Vagina (tissue), 2 donors: ENCODE measurements at places on chromosomes 2 and 18. TPM values are rescaled to one million over a fixed set of nuclear protein-coding genes. Genes with fewer than 3 reads are reported as not detected.

Gene CYP26B1
- 6.9 TPM for total RNA-seq

Gene LRATD1
- total RNA-seq = 32.7 TPM

Gene C18orf54
- 1.7 TPM for total RNA-seq

Gene SPDYA
- 5.2 TPM for total RNA-seq

Gene GKN2
- not detected for total RNA-seq

Gene DGKD
- 13.3 TPM for total RNA-seq

Gene DLGAP1
- total RNA-seq = 3.2 TPM

DNA sequence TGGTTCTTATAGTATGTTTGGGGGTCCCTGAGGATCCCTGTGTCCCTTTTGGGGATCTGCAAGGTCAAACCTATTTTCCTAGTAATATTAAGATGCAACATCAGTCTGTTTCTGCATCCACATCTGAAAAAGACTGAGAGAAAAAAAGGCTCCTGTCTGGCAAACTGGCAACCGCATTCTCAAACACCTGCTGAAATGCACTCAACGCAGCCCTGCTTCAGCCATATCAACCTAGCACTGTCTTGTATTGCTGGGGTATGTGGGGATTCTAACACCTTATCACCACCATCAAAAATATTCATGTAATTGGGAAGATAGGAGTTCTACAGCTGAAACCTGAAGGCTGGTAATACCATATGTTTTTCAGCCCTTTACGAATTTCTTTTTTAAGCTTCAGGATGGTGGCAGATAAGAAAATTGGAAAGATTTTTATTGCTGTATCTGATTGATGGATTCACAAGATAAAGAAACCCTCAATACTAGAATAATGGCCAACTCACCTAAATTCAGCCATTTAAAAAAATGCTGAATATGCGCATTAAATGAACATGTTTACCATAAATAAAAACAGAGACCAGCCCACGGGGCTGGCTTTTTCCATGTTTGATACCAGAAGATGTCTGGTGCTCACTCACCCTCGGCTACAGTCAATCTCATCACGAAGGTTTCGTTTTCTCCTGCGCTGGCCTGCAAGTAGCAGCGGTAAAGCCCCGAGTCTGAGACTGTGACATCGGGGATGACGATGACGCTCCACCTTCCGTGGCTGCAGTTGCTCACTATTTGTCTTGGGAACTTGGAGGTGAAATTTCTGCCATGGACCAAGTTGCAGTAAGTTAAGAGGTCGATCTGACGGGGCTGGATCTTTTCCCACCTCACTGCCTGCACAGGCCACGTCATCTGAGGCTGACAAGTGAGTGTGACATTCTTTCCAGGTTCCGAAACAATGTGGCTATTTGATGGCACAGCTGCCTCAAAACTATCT lies 52.3 kb downstream of the CD226 start:
- DNase-seq = no peak
- no peaks in the 10 kb centered on the region for H3K36me3 ChIP-seq
- no peak overlapping the region for H3K4me3 ChIP-seq

DNA sequence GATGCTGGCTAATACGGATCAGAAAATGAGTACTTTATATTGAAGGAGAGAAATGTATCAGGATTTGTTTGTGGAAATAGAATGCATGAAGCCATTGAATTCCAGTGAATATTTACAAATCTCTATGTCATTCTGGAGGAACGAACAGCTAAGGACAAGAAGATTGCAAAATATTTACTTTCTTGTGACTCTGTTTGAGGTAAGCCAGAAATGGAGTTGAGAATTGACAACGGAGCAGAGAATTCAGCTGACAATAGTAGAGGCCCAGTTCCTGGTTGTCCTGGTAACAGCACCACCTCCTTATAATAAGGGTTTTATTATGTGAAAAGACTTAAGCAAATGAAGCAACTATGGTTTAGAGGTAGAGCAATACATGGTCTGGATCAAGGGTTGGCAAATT lies 349.2 kb downstream of the ADCYAP1 start:
- no peak for DNase-seq
- no peaks in the 10 kb centered on the region for H3K4me1 ChIP-seq
- H3K27me3 ChIP-seq = no peaks in the 10 kb centered on the region
- no peaks in the 10 kb centered on the region for H3K36me3 ChIP-seq
- no peak overlapping the region for H3K4me3 ChIP-seq
- H3K27ac ChIP-seq = no peak overlapping the region

DNA sequence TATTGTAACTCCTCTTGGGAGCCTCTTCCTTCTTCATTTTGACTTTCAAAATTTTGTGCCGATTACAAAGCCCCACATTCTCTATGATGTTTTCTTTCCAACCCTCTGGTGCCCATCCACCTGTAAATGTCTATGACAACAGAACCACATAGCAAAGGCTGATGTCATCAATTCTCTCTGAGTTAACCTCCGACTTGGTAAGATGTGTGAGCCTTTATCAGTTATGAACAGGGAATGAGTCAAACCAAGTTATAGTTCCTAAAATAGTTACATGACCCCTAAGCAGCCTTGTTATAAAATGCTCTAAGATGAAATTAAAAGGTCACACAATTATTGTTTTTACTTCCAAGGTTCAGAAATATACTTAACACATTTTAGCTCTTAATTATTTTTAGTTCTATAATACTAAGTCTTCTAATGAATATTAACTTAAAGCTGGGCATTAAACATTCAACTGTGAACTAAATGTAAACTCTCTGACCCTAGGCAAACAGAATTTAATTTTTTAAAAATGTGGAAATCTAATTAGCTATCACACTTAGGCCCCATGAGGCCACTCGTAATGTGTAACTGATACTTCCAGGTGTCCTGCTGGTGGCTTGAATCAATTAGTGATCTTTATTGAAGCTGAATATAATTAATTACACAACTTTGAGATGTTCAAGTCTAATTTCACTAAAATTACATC lies 102.3 kb upstream of the CYRIA start:
- no peaks in the 10 kb centered on the region for H3K4me1 ChIP-seq
- no peaks in the 10 kb centered on the region for H3K36me3 ChIP-seq
- no peaks in the 10 kb centered on the region for H3K27me3 ChIP-seq

DNA sequence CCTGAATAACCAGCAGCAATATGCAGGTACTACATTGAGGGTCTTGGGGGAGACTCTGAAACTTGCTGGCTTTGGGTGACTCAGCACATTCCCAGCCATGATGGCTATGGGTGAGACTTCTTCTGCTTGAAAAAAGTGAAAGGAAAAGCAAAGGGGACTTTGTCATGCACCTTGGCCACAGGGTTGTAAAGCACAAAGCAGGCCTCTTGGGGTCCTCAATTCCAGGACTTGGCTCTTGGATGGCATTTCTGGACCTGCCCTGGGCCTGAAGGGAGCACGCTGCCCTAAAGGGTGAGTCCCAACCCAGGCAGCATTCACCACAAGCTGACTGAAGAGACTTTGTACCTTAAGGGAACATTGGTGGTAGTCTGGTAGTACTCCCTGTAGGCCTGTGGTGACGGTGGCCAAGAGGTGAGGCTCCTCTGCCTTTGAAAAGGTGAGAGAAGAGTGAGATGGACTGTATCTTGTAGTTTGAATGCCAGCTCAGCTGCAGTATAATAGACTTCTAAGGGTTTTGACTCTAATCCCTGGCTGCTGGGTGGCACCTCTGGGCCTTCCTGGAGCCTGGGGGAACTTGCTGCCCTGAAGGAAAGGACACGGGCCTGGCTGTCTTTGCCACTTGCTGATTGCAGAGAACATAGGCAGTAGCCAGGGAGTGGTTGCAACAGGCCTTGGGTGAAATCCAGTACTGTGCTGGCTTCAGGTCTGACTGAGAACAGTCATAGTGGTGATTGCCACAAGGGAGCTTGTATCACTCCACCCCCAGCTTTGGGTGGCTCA lies 36.5 kb upstream of the CYTIP start:
- H3K27ac ChIP-seq = no peak overlapping the region
- H3K27me3 ChIP-seq = no peaks in the 10 kb centered on the region
- no peaks in the 10 kb centered on the region for H3K36me3 ChIP-seq
- no peaks in the 10 kb centered on the region for H3K4me1 ChIP-seq
- no peak overlapping the region for H3K4me3 ChIP-seq

- no peak overlapping the region for H3K27ac ChIP-seq
These were observed 328.0 kb upstream of the CRIM1 start for GRCh38 chr2:36027616-36028015.

GRCh38 chr2:239471011-239471792 lies 70.4 kb upstream of the HDAC4 start:
- H3K27me3 ChIP-seq = no peaks in the 10 kb centered on the region
- no peak overlapping the region for H3K27ac ChIP-seq
- no peak overlapping the region for H3K4me3 ChIP-seq
- DNase-seq = peak; percentile 77

- H3K4me3 ChIP-seq = no peak overlapping the region
- H3K27ac ChIP-seq = no peak overlapping the region
- no peaks in the 10 kb centered on the region for H3K27me3 ChIP-seq
- H3K36me3 ChIP-seq = no peaks in the 10 kb centered on the region
- no peaks in the 10 kb centered on the region for H3K4me1 ChIP-seq
These were observed 77.4 kb upstream of the OSR1 start for GRCh38 chr2:19435815-19436214.

DNA sequence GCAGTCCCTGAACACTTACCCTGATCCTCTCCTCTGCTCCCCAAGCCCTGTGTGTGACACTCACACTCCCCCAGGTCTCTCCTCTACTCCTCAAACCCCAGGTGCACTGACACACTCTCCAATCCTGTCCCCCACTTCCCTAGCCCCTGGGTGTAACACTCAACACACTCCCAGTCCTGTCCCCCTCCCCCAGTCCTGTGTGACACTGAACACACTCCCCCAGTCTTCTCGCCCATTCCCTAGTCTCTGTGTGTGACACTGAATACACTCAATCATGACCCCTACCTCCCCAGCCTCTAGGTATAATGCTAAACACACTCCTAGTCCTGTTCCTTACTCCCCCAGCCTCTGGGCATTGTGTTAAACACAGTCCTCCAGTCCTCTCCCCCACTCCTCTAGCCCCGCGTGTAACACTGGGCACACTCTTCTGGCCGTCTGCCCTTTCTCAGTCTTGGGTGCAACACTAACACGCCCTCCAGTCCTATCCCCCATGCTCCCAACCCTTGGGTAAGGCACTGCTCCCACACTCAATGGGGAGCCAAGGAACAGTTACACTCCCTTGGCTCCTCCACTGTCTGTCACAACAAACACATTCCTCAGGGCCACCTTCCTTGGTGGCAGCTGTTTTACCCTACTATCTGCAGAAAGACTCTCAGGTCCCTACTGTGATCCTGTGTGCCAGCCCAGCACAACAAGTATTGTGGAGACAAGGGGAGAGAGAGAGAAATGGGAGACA lies 82.5 kb upstream of the PKDCC start:
- H3K36me3 ChIP-seq = no peaks in the 10 kb centered on the region
- no peaks in the 10 kb centered on the region for H3K27me3 ChIP-seq
- peak overlapping the region; percentile 80 for H3K27ac ChIP-seq

DNA sequence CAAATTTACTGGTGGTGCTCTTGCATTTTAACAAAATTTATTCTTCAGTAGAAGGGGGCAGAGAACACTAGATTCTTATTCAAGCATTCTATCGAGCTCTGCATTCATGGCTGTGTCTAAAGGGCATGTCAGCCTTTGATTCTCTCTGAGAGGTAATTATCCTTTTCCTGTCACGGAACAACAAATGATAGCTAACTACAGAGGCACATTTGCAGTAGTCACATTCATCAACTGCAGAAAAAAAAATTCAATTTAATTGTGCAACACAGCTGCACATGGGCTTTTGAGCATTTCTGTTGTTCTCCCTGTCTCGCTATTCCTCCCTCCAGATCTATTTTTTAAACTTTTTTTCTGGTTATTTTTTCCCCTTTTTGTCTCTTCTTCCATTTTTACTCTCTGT lies 13.0 kb upstream of the DLX1 start:
- H3K36me3 ChIP-seq = no peaks in the 10 kb centered on the region
- no peaks in the 10 kb centered on the region for H3K4me1 ChIP-seq
- no peak overlapping the region for H3K4me3 ChIP-seq
- no peak for DNase-seq

DNA sequence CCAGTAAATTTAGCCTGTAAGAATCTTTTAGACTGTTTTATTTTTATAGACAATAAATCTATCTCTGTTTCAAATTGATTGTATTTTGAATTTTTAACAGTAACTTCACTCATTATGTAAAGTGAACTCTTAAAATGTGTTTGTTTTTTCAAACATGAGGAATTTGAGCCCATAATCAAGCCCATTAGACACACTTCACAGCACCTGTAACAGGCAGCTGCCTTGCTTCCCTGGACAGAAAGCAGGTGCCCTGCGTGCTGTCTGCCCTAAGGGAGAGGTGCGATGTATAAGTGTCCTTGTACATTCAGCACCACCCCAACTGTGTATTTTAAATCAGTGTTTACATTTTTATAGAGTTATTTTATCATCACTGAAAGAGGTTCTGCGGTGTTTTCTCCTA lies 186.5 kb upstream of the TPO start:
- no peak for DNase-seq
- H3K27me3 ChIP-seq = no peaks in the 10 kb centered on the region
- no peak overlapping the region for H3K4me3 ChIP-seq
- H3K27ac ChIP-seq = no peak overlapping the region
- no peaks in the 10 kb centered on the region for H3K36me3 ChIP-seq

DNA sequence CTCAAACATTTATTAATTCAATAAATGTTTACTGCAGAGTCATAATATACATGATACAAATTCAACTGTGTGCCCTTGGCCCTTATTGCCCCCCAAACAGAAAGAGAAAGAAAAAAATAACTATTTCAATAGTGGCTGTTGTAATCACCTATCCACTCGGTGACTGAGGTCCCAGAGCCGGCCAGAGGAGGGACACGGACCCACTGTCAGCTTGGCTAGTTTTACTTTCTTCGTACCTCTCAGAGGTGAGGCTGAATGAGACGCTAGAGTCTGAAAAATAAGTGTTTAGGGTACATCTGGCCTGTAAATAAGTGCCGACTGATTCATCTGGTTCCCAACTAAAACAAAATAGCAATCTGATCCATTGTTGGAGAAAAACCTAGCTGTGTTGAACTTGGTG lies 31.3 kb upstream of the FZD7 start:
- H3K4me1 ChIP-seq = peaks cover 3% of the 10 kb centered on the region
- no peak overlapping the region for H3K27ac ChIP-seq
- H3K27me3 ChIP-seq = no peaks in the 10 kb centered on the region
- DNase-seq = no peak
- no peak overlapping the region for H3K4me3 ChIP-seq

DNA sequence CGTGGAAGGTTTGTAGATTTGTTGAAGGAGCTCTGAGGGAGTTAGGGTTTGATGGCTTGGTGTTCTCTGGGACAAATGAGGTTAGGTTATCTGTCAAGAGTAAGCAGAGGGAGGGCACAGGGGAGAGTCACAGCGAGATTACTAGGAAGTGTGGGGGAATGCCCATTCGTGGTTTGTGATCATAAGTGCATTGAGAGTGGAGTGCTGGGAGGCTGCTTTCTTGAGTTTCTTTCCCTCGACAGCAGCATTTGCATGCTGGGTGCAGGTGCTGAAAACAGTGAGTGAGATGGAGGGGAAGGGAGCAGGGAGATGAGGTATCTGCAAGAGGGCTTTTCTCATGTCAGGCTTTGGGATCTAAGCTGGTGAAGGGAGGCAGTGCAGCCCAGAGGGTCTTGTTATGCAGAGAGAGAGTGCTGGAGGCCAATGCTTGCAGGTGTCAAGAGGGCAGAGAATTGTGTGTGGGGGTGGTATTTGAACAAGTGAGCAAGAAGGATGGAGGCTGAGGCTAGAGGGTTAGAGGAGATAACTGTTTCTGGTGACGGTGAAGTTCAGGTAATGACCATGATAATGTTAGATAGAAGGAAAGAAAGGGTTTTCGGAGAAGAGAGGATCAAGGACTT lies 8.8 kb downstream of the RALB start:
- DNase-seq = no peak
- H3K27me3 ChIP-seq = no peaks in the 10 kb centered on the region
- H3K27ac ChIP-seq = no peak overlapping the region
- H3K4me1 ChIP-seq = peaks cover 49% of the 10 kb centered on the region
- no peak overlapping the region for H3K4me3 ChIP-seq
- no peaks in the 10 kb centered on the region for H3K36me3 ChIP-seq
